Right atrium auricular region (tissue), 2 donors: ENCODE measurements at places on chromosomes 3 and 15.

DNA sequence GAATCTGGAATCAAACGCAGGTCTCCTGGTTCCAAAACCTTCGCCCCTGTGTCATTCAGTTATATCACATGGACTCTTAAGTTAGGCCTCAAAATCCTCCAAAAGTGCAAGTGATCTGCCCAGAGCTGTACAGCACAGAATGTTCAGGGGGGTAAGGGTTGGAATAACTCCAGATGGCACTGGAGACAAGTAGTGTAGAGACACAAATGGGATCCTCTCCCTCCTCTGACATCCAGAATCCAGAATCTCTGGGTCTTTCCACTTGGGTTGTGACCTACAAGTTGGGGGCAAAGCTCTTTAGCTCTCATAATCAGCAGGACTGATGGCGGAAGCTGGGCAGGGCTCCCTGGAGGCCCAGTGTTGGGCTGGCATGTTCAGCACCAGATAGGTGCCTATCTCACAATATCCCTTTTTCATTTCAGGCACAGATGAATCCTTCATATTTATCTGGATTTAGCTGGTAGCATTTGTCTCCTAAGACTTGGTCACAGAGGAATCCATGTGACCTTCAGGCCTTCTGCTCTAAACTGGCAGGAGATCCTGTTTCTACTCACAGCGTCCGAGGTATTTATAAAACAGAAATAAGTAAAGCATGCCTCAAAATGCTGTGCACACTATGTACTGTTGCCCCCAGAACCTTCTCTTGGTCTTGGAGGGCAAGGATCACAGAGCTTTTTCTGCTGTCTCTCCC, 15.4 kb downstream of the ABHD2 start:
- no peak for DNase-seq
- no peak overlapping the region for H3K4me3 ChIP-seq
- H3K36me3 ChIP-seq = peaks cover 13% of the 10 kb centered on the region
- H3K27me3 ChIP-seq = no peaks in the 10 kb centered on the region
- peaks cover 96% of the 10 kb centered on the region for H3K4me1 ChIP-seq
- H3K27ac ChIP-seq = peak overlapping the region; percentile 95

- no peaks in the 10 kb centered on the region for H3K27me3 ChIP-seq
- DNase-seq = no peak
- H3K27ac ChIP-seq = no peak overlapping the region
These were observed 85.7 kb downstream of the CRYGS start for GRCh38 chr3:186458306-186459107.

DNA sequence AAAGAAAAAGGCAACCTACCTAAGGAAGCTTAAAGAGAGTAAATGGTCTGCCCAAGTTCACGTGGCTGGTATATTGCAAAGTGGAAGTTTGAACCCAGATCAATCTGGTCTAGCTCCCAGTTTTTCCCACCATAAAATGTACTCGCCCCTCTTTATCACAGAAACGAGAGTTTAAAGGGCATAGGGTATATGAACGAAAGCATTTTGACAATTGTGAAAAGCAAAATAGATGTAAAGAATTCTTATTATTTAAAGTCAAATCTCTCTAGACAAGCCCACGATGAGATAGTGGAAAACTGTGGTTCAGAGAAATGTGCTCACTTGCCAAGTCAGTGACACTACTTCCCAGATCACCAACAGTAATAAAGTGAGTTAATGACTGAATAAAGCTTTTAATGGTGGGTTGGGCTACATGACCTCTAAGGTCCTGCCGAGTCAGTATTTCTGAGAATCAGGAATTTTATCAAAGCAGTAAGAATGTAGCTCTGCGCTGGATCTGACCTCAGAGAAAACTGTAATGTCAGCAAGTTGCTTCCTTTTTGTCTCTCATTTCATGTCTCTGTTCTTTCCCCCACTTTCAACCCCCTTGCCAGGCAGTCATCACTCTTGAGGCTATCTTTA, 23.3 kb upstream of the NEO1 start:
- no peaks in the 10 kb centered on the region for H3K4me1 ChIP-seq
- H3K27me3 ChIP-seq = no peaks in the 10 kb centered on the region
- H3K27ac ChIP-seq = no peak overlapping the region
- no peak for DNase-seq
- H3K4me3 ChIP-seq = no peak overlapping the region

DNA sequence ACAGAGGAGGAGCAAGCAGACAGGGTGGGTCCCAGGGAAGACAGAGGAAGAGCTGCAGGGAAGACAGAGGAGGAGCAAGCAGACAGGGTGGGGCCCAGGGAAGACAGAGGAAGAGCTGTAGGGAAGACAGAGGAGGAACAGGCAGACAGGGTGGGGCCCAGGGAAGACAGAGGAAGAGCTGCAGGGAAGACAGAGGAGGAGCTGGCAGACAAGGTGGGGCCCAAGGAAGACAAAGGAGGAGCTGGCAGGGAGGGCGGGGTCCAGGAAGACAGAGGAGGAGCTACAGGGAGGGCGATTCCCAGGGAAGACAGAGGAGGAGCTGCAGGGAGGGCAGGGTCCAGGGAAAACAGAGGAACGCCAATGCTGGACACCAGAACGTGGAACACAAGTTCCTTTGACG, 66.5 kb downstream of the PLXNA1 start:
- no peaks in the 10 kb centered on the region for H3K27me3 ChIP-seq
- H3K4me3 ChIP-seq = no peak overlapping the region
- DNase-seq = no peak
- H3K4me1 ChIP-seq = no peaks in the 10 kb centered on the region
